ENCODE measurements at places on chromosomes 12 and 14. TPM values are rescaled to one million over a fixed set of nuclear protein-coding genes. Genes with fewer than 3 reads are reported as not detected.

DNA sequence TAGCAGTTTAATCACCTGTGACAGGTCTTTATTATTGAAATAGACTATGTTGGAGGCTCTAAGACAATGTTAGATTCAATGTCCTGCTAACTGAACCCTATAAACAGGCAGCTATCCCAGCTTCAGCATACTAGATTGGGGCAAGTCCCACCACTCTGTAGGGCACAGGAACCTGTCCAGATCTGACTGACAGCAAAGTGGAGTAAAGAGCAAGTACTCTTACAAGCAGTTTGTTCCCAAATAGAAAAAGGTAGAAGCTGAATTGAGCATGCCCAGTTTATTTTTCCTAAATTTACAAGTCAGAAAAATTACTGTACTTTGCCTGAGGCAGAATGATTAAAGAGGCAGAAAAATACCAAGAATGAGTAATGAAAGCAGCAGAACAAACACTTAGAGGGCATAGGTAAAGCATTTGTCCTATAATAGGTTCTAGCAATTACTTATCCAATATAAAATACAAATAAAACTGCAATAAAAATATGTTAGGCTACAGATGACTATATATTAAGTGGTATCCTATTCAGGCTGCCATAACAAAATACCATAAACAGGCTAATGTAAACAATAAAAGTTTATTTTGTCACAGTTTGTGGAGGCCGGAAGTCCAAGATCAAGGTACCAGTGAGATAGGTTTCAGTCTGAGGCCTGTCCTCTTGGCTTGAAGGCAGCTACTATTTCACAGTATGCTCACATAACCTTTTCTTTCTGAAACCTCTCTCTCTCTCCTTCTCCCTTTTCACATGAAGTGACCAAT lies 868.2 kb downstream of the C12orf50 start:
- no peak for DNase-seq

The ALG10B gene
- 4.8 TPM for total RNA-seq

DNA sequence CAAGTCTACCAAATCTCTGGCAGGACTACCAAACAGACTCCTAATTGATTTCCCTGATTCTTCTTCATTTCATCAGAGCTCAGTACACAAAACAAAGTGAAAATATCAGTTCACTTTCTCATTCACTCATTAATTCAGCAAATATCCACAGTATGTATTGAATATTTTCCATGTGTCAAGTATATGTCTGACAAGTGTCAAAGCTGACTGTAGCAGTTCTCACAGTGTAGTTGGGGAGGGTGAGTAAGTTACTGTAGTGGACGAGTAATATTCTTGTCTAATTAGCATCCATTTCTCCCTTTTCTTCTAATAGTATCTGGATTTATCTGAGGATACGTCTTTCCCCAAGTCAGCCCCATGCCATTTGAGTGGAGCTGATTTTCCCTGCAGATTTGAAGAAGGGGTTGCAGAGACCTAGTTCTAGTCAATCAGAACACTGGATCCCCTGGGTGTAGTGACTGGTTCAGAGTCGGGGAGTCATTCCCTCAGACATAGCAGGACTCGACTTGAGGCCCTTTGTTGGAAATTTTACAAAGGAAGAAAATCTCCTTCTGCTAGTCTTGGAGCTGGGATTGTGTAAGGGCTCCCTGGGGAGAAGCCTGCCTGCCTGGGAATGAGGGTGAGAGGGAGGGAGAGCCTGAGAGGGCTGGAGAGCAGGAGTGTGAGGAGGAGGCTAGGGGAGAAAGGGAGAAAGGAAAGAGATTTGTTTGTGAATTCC lies 51.4 kb downstream of the GRIP1 start:
- no peak for DNase-seq

The SPTB gene
- under 0.01 TPM for total RNA-seq

GRCh38 chr12:56863789-56864188 lies 70.4 kb downstream of the SDR9C7 start:
- no peak for DNase-seq

All from fibroblast of villous mesenchyme (primary cell).